ENCODE measurements at places on chromosomes 2 and 18.

DNA sequence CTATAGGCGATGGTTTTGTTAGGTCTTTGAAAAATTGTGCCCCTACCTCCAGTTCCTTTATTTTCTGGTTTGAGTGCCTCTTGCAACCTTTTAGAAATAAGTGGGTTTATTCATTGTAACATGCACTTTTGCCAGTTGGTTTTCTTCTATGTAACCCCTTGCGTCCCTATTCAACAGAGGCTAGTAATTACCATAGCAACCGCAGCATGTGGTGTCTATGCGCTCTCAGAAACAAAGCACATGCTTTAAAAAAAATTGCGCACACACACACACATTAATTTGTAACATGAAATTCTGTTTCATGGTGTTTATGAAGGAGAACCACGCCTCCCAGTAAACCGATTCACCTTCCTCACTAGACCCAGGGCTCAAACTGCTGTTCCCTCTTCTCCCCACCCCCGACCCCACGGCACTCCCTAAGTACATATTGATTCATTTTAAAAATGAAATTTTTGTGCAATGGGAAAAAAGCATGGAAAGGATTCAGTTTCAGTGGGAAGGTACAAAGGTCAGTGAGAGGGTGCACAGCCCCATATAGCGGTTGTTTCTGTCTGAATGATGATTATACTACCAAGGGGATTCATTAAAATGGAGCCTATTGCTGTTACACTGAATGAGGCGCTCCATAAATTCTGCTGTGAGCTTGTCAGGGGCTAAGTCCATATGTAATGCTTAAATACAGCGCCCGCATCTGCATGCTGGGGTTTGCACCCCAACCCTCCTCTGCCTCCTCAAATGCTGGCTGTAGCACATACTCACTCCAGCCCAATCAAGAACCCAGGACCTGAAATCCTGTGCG is 206.9 kb downstream of the ICOS start:
- DNase-seq = no peak

- DNase-seq = no peak
These were observed 834.3 kb downstream of the CPS1 start for GRCh38 chr2:211390536-211391188.

- DNase-seq = no peak
These were observed 3.6 kb downstream of the BCL11A start for GRCh38 chr2:60549928-60550177.

DNA sequence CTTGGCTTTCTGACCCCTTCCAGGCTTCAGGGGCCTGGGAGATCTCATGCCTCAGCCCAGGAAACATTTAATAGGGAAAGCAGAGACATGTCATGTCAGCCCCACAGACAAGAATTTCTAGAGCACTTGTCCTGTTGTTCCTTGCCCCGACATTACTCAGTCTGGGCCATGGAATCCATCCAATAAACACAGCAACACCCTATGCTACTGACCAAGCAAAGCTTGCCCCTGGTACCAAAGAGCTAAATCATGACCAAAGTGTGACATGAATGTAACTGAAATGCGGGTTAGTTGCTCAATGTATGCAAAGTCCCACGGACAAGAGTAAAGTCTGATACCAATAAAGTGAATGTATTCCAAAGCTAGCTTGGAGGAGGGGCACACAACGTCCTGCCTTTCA is 35.1 kb downstream of the EHD3 start:
- DNase-seq = no peak
